ENCODE measurements at places on chromosomes 2 and 18.

DNA sequence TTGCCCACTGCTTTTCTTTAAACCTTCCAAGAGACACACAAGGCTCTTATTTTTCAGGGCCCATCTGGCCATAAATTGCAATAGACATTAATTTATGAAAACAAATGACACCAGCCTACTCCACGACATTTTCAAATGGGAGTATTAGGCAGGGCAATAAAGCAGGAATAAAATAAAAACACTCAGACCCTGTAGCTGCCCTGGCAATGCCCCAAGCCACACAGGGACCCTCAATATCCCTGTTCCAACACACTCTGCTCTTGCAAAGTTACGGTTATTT, 550.8 kb upstream of the TNP1 start:
- DNase-seq, result no peak

DNA sequence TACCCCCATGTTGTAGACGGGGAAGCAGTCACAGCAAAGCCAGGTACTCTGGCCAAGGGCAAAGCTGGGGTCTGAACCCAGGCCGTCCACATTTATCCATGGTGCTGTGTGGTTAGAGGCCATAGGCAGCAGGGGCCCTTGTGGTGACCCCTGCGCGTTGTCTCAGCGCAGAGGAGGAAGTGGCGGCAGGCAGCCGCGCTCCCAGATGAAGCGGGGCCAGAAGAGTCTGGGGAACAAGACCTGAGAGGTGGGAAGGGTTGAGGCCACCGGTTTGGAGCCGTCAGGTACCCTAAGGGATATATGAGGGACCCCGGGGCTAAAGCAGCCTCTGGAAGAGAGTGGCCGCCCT, 770 bp downstream of the ZNF396 start:
- DNase-seq, result no peak

DNA sequence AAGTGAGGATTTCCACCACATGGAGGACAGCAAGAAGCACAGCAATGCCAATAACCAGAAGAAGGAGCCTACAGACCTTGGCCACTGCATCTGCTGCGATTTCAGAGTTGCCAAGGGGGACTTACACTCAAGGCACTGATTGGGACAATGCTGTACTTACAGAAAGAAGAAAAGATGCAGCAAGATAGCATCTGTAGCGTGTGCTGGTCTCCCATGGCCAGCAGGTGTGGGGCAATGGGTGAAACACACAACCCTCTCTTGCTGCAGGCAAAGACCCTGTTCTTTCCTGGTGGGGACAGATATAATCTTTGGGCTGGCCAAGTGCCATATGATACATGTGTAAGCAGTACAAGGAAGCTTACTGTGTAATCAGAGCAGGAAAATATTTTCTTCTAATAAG, 85.4 kb upstream of the GPR45 start:
- no peak for DNase-seq

GRCh38 chr2:69200107-69200520, 186.9 kb downstream of the GFPT1 start:
- no peak for DNase-seq

- no peak for DNase-seq
Measured at GRCh38 chr2:215071676-215072075, 66.8 kb downstream of the ABCA12 start.

DNA sequence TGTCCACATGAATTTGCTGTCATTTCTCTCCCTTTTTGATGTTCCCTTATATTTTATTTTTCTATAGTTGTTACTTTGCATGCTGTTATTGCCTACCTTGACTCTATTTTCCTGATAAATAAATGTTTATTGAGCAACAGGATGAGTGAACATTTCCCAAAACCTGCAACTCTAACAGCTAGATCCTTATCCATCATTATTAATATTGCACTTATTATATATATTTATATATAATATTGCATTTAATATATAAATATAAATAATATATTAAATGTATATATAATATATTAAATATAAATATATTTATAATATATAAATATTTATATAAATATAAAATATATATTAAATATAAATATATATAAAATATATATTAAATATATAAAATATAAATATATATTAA, 436.1 kb upstream of the MMADHC start:
- no peak for DNase-seq

- DNase-seq, result no peak
Measured at GRCh38 chr2:3294493-3294892, 83.1 kb downstream of the EIPR1 start.

DNA sequence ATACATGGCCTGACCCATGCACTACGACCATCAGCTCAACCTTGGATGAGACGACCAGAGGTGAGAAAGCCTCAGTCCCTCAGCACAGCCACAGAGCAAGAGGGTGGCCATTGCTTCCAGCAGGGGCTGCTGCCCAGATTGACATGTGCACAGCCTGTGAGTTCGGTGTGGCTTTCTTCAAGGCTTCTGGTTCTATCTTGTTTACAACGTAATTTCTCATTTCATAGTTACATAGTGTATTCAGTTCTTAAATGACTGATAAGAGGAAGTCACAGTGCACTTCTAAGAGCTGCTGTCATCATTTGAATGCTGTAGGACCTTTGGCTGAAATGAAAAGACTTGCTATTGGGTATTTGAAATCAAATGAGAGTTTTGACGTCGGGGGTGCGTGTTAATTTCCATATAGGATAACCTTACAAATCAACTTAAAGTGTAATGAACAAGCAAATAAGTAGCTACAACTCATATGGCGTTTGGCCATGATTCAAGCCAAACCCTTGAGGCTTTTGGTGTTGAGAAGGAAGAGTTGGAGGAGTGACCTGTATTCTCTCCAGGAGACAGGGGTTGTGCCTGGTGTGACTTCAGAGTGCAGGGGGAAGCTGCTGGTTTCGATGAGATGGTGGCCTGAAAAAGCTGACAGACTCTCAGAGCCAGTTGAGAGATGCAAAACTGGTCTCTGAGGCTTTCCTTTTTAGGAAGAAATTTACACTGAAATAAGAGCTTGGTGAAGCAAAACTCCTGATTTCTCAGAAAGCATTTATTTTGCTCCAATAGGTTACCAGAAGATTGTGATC, 51.0 kb downstream of the TSHZ1 start:
- no peak for DNase-seq

GRCh38 chr2:48306409-48307284, 223.3 kb upstream of the STON1 start:
- no peak for DNase-seq

- no peak for DNase-seq
Measured at GRCh38 chr18:35991696-35992095, 19.2 kb downstream of the RMP24 start.

- DNase-seq, result no peak
Measured at GRCh38 chr18:43222501-43222900, 54.8 kb downstream of the SYT4 start.

DNA sequence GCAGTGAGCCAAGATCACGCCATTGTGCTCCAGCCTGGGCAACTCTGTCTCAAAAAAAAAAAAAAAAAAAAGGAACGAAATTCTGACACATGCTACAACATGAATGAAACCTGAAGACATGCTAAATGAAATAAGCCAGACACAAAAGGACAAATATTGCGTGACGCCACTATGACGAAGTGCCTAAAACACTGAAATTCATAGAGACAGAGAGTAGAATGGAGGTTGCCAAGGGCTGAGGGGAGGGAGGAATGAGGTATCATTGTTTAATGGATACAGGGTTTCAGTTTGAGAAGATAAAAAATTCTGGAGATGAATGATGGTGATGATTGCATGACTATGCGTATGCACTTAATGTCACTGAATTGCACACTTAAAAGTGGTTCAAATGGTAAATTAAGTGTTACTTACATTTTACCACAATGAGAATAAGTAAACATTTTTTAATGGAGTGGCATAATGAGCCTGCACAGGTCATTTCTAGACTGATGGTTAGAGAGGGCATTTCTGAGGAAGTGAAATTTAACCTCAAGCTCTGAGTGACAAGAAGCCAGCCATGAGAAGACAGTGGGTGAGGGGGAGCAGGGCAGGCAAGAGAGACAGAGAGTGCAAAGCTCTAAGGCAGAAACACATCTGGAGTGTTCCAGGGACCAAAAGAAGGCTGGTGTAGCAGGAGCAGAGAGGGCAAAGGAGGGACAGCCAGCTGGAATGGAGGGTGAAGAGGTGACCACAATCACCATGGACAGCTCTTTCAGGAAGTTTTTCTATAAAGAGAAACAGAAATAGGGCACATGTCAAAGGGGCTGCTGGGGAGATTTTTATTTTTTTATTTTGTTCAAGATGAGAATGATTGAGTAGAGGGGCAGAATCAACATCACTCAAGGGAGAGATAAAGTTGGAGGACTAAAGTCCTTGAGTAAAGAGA, 20.6 kb upstream of the EXOC6B start:
- no peak for DNase-seq

- no peak for DNase-seq
Measured at GRCh38 chr18:79771446-79772107, 26.2 kb upstream of the KCNG2 start.

GRCh38 chr18:79950515-79951341, 725 bp downstream of the SLC66A2 start:
- peak; percentile 3 for DNase-seq

DNA sequence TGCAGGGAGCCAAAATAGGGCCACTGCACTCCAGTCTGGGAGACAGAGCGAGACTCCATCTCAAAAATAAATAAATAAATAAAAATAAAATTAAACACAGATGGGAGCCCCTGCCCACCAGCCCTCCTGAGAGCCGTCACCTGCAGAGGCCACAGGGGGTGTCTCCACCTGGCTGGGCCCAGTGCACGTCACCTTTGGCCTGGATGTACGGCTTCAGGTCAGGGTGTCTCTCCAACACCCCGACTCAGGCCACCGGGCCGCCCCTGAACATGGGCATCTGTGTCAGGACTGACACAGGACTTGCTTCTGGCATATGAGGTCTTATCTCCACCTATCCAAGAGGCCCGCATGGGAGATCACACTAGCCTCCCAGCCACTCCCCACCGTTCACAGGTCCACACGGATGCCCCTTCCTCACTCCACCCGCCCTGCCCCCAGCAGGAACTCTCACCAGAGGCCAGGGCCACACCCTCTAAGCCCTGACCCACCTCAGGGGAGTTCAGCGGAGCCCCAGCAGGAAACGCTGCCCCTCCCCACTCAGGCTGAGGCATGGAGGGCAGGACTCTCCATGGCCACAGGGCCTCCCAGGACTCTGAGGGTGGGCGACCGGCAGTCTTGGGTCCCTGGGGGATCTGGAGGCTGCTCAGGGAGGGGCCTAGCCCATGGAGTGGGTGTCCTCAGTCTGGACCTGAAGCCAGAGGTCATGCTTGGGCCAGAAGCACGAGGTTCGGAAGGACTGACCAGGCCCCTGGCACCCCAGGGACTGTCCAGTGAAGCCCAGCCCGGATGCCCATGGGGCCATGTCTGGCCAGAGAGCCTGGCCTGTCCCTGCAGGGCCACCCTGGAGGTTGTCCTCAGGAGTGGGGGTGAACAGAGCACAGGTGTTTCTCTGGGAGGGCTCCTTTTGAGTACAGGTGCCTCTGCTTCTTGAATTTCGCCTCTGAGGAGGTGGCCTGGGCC, 1.6 kb upstream of the CROCC2 start:
- no peak for DNase-seq

Data from NCI-H1092 (cell line).